ENCODE measurements at places on chromosomes 7 and 10.

GRCh38 chr7:94409200-94409948, 14.7 kb downstream of the COL1A2 start:
- DNase-seq: no peak

DNA sequence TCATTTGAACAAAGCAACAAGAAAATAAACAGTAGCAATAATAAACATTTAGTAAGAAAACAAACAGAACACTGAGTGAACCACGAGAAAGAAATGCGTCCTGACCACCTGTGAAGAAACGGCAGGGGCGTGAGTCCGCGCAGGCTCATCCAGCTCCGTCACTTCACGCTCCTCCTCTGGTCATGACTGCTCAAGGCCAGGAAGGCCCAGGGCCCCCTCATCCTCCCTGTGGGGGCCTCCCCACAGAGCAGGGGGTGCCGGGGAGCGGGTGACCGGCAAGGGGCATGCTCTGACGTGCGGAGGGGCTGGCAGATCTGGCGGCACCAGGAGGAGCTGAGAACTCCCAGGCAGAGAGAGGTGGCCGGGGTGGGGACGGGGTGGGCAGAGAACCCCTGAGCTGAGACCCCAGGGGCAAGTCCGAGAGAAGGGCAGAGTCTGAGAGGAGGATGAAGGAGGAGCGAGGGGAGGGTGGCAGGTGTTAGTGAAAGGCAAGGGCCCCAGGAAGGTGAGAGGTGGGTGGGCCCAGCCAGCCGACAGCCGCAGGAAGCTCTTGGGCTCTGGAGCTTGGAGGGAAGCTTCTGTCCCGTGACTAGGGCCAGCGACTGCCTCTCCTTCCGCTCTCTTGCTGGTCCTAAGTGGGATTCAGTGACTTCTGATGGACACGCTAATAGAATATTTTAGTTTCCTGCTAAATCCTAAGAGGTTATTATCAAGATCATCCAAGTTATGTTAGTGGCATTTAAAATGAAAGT, 223.9 kb downstream of the TCERG1L start:
- DNase-seq: no peak

- no peak for DNase-seq
These were observed 129.6 kb downstream of the NEURL1 start for GRCh38 chr10:103622935-103623574.

GRCh38 chr7:101243646-101244374, 1.1 kb downstream of the FIS1 start:
- no peak for DNase-seq

DNA sequence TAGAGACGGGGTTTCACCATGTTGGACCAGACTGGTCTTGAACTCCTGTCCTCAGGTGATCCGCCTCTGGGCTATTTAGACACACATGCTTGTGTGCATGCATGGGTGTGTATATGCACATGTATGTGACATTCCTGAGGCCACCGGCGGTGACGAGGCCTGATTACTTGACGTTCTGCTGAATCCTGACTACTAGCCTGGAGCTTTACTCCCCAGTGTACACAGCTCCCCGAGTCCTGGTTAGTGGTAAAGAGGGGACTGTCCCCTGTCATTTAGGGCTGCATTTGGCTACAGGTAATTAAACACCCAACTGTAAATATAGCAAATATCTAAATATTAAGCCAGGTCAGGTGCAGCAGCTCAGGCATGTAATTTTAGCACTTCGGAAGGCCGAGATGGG, 14.2 kb downstream of the GTF2IRD1 start:
- DNase-seq: no peak

- no peak for DNase-seq
These were observed 139.4 kb downstream of the EPC1 start for GRCh38 chr10:32207544-32207943.

GRCh38 chr10:127523476-127523875, 25.6 kb upstream of the NPS start:
- DNase-seq: no peak

DNA sequence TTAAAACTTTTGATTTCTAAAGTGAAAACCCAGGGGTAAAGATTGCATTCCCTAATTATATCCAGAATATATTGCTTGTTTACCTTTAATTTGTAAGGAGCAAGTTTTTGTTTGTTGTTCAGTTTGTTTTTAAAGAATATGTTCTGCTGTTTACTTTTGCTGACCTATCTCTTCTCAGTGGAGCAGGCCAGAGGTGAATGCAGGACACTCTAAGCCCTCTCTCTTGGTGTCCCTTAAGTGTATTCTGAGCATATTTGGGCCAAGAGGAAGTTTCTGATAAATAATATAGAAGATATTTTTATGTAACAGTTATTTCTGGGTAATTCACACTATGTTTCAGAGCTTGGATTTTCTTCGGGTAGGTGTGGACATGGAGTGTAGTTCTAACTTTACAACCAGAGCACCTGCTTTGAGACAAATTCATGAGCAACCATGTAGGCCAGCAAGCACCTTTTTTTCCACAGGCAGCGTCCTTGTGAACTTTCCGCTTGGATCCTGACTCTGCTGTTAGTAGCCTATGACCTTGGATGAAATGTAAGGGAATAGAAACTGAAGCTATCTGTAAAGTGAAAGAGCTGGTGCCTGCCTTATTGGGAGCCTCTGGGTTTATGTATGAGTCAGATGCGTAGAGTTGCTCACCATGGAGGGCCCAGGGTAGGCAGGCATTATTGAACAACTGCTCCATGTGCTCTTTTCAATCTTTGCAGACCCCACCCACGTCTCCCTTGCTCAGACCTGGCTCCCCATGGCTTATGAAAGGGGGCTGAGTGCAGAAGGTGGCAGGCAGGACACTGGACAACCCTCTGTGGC, 16.1 kb downstream of the OGDH start:
- DNase-seq: no peak

GRCh38 chr10:93115661-93116383, 42.1 kb downstream of the CYP26A1 start:
- DNase-seq: peak; percentile 18

DNA sequence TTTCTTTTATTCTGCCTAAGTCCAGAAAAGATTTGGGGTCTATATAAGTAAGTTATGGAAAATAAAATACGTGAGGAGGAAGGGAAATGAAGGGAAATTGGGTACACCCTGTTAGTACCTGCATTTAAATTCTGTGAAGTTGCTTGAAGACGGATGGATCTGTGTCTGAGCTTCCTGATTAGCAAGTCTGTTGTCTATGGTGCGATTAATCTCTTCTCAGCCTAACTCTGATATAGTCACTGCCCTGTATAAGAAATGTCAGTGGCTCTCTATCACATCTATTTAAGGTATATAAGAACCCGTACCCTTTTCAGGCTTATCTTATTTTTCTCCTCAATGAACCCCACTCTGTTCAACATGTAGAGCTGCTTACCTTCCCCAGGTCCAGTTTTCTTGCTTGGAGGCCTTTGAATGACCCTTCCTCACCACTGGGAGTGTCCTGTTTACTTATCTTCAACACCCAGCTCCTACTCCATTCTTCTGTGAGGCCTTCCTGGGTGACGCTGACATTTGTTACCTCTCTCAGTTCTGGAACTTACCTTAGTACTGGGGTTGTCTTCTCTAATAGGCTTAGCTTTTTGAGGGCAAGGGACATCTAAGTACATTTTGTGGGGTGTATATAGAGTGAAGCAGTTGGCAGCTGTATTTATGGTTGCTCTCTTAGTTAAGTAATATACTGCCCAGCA, 149.6 kb upstream of the PRPS1L1 start:
- DNase-seq: no peak

DNA sequence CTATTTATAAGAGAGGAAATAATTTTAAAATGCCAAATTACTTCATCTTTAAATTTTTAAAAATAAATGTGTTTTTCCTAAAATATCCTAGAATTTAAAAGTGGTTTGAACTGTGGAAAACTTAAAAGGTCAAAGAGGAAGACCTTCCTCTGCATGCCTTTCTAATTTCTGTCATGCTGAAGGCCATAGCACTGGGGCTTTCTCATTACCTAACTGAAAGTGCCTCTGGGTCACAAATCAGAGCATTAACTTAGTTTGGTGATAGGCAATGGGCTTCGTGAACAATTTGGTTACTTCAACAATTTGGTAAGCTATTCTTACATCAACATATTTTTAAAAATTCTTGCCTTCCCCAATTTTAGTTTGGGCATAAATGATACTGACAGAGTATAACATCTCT, 100.2 kb upstream of the SAMD8 start:
- no peak for DNase-seq

DNA sequence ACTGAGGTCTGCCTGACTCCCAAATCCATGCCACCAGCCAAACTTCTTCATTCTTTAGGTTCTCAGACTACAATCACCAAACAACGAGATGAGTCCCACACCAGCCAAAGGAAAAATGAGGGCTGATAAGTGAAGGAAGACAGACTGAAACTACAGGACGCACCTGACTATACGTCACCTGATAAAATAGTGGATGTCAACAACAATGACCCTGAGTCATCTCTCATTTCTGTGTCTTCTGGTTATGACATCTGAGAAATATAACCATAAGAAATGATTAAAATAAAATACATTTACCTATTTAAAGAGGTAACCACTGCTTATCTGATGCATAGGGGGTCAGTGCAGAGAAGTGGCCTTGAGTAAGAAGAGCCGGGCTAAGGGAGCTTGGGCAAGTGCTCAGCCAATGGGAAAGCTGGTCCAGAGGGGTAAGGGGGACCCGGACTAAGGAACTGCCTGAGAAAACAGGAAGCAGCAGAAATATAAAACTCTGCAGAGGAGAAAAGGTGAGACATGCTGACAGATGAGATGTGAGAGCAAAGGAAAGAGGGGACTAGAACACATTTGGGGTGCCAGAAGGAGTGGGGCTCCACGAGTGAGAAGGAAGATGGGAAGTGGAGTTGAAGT, 51.8 kb downstream of the HIPK2 start:
- DNase-seq: no peak
